ENCODE measurements at places on chromosomes 1 and 21.

DNA sequence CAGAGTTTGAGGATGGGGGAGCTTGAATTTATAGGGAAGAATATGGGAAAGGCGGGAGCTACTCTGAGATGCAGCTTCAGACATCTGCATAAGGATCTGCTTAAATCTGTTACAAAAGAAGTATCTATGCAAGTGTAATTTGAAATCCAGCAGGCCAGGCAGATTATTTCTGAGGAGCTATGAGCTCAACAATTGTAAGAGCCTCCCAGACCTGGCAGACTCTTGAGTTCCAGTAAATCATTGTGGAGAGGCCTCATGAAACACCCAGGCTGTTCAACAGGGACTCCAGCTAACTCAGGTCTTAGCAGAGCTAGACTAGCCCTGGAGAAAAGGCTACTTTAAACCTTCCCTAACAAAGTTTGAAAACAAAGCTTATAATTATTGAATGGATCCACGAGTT is 647.5 kb upstream of the CHRM3 start:
- no peak for DNase-seq

GRCh38 chr1:220872296-220872695 is 6.9 kb upstream of the HLX start:
- DNase-seq = no peak

DNA sequence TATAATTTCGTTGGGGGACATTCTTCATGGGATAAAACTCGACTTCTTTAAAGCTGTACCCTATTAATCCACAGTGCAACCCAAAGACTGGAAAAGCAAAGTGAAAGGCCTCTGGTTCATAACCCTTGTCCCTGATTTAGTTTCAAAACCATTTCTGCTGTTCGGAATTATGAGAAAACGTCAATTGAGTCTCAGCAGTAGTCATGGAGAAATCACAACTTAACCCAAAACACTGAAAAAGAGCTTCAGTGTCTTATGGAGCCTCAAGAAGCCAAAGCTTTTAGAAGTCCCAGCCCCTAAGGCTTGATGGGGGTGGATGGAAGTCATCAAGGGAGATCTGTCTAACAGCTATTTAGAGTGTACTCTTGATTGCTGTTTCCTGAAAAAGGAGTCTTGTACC is 73.5 kb upstream of the VCAM1 start:
- no peak for DNase-seq

GRCh38 chr21:46116776-46117585 is 19.1 kb downstream of the COL6A2 start:
- DNase-seq = no peak

- DNase-seq = no peak
Measured at GRCh38 chr1:156144742-156145141, 8.6 kb upstream of the SEMA4A start.

- DNase-seq = no peak
Measured at GRCh38 chr1:185412385-185413087, 95.5 kb upstream of the IVNS1ABP start.

- no peak for DNase-seq
Measured at GRCh38 chr21:14354515-14354914, 28.4 kb downstream of the HSPA13 start.
